ENCODE measurements at places on chromosomes 5 and 9.

- DNase-seq = no peak
Measured at GRCh38 chr5:142176255-142176654, 67.7 kb downstream of the NDFIP1 start.

- DNase-seq = no peak
Measured at GRCh38 chr5:71699233-71699632, 19.8 kb upstream of the CARTPT start.

DNA sequence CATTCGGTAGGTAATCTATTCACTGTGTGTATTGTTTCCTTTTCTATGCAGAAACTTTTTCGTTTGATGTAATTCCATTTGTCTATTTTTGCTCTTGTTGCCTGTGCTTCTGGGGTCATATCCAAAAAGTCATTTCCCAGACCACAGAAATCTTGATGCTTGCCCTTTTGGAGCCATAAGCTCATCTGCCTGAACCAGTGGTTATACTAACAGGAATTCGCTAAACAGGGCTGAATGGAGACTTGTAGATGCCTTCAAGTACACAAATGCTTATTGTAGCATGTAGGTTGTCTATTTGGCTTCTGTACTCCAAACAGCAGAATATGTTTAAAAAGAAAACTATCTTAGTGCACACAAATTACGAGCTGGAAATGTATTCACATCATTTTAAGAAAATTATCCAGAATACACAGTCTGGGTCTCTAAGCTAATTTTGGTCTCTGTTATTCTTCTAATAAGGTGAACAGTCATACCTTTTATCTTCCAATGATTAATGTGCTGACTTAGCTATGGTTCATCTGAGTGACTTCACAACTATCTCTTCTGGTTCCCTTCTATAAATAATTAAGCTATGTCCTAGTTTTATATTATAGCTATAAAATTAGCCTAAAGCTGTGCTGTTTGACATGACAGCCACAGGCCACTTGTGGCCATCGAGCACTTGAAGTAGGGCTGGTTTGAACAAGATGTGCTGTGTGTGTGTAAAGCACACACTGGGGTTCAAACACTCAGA is 87.6 kb downstream of the DAPK1 start:
- DNase-seq = no peak

DNA sequence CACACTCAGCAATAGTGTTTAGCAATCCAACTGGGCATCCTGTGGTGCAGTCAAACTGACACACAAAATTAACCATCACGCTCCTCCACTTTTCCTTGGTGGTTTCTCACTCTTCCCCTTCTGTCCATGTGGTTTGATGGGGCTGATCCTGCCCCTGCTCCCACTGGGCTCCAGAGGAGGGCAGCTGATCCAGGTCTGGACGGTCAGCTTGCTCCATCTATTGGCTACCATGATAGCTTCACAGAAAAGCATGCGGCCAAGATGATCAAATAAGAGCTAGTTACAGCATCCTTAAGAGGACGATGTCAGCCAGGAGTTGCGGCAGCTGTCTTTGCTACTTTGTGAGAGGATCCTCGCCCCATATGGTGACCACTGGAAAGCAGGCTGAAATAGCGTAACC is 29.6 kb upstream of the RANBP17 start:
- no peak for DNase-seq

GRCh38 chr9:118529210-118529609 is 825.0 kb downstream of the TLR4 start:
- no peak for DNase-seq

DNA sequence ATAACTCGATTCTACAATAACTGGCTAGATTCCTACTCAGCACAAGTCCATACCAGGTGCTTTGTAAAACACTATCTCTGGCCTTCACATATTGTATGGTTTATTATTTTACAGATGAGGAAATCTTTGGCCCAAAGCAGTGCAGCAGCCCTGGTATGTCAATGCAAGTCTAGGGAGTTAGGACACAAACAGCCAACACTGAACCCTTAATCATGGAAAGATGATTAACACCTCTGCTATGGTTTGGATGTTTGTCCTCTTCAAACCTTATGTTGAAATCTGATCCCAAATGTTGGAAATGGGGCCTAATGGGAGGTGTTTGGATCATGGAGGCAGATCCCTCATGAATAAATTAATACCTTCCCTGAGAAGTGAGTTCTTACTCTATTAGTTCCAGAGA is 76.6 kb downstream of the MAPKAP1 start:
- no peak for DNase-seq

DNA sequence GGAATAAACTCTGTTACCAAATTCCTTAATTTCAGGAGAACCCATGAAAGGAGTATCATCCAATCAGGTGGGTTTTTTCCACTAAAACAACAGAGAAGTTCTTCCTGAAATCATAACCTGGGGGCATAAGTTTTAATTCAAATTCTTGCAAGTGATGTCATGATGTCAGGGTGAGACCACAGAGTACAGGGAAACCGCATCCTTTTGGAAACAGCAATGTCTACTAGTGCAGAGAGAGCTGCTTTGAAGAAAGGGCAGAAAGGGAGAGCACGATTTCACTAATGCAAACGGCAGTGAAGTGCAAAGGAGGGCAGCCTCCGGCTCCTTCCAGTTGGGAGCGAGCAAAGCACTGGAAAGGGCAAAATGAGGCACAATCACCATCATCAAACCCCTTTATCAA is 20.6 kb upstream of the CMBL start:
- DNase-seq = no peak

GRCh38 chr9:102445181-102445747 is 549.9 kb upstream of the CYLC2 start:
- no peak for DNase-seq

DNA sequence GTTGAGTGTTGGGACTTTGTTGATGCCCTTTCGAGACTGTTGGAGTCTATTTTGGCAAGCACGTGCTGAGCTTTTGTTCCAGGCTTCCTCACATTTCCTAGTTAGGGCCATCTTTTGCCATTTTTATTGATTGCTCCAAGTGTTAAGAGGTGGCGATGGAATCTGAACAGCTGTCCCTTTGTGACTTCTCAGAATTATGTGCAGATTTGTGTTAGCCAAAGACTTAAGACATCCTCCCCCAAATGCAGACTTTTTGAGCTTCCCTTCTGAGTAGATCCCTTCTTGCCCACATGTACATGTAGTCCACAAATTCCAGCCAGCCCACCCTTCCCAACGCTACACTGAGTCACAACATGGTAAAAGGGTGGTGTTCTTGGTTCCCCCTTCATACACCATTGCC is 59.2 kb downstream of the SPIN1 start:
- no peak for DNase-seq

DNA sequence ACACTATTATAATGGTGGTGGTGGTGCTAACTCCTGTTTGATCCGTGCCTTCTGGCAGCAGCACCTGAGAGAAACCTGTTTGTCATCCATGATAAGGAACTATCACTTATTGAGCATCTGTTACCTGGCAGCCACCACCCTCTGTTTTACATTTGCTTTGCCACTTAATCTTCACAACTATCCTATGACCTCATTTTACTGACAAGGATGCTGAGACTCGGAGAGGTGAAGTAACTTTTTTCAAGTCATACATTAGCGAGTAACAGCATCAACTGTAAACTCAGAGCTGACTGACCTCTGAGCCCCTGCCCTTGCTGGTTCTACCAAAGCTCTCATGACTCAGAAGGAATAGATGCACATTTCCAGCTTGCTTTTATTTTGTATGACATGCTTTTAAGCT is 81.1 kb downstream of the EGFLAM start:
- no peak for DNase-seq

DNA sequence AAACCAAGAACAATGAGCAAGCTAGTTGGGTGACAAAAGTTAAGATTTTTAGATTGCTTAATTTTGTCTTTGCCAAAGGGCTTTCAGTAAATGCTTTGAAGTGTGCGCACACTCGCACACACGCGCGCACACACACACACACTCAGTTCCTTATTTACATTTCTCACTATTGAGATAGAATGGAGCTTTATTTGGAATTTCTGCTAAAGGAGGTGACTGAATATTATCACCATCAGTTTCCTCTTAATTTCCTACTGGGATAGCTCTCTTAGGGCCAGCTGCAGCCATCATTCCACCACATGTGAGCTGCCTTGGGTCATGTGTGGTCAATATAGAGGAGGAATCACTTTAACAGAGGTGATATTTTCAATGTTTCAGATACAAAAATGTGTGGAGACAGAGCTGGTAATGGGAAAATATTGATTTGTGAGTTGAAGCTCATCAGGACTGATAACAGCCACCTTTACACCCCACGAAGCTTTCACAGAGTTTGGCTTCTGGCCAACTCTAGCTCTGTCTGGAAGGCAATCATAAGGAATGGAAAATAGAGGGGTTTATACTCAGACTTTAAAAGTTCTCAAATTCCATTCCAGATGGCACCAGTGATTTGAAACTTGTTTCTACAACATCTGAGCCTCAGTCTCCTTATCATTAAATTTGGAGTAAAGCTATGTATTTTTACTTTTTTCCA is 99.9 kb downstream of the MACIR start:
- no peak for DNase-seq

DNA sequence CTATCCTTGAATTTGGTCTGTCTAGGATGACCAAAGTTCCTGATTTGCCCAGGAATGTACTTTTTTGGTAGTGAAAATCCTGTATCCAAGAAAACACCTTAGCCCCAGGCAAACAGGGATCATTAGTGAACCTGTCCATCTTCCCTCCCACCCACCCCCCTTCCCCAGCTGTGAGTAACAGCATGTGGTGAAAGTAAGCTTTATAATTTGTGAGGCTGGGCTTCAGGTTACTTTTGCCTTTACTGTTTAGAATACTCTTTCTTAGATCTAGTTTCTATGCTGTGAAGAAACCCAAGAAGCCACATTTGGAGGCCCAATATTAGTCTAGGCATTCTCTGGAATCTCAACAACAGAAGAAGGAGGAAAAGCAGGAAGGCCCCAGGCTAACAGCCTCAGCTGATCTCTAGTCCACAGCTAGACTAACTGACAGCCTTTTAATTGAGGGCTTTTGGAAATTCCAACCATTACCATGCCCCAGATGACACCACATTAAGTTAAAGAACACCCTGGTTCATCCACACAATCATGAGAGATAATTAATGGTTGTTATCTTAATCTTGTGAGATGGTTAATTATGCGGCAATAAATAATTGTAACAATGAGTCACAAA is 703.0 kb upstream of the NUDT12 start:
- no peak for DNase-seq

DNA sequence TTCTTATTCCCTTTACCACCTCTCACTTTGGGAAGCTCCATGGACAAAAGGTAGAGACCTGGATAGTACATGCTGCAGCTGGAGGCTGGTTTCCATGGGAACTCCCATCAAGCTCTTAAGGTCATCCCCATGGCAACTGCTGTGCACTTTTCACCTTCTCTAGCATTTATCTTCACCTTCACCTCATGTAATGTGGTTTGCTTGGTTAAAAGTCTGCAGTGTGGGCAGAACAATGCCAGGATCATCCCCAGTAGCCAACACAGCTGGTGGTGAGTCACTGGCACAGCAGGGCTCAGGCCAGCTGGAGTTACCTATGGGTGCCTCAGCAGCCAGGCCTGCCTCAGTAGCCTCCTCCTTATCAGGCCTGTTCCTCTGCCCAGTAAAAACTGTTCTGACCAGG is 210.5 kb downstream of the GRIA1 start:
- no peak for DNase-seq

GRCh38 chr9:4365055-4365454 is 65.2 kb upstream of the GLIS3 start:
- DNase-seq = no peak

- DNase-seq = no peak
Measured at GRCh38 chr9:115400796-115401195, 282.8 kb upstream of the TNC start.

DNA sequence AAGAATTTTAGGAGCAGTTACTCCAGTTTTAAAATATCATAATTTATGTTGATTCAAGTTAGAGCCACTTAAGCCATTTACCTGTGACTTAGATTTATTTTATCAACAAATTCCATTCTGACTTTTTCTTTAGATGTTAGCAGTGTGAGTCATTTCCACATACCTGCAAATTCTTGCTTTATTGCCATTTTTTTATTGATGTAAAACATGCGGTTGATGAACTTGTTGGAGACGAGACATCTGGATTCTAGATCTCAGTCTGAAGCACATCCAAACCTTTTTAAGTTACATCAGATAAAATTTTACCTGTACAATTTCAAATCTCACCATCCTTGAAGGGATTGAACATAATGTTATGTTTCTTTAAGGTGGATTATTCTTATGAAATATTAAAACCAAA is 240.9 kb downstream of the IRX1 start:
- DNase-seq = no peak

- DNase-seq = no peak
Measured at GRCh38 chr9:115672477-115673316, 480.9 kb upstream of the PAPPA start.

GRCh38 chr9:109766351-109766750 is 13.6 kb upstream of the PALM2AKAP2 start:
- no peak for DNase-seq

DNA sequence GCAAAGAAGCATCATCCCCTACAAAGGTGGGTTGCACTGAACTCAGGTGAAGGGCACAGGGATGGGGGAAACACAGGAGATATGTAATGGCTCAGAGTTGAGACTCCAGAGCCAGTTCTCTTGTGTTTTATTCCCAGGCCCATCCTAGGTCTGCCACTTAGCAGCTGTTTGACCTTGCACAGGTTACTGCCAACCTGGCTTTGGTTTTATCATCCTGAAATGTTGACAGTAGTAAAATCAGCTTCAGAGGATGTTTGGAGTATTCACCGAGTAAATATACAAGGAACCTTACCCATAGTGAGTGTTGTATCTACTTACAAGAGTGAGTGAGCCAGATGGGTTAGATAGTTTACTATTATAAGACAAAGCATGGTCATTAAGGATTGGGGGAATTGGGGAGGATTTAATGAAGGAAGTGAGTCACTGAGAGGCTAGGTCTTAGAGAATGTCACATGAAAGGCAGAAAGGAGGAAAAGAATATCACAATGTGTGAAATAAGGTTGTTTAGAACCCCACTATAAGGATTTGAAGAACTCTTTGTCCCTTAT is 141.3 kb downstream of the MAN2A1 start:
- DNase-seq = no peak

DNA sequence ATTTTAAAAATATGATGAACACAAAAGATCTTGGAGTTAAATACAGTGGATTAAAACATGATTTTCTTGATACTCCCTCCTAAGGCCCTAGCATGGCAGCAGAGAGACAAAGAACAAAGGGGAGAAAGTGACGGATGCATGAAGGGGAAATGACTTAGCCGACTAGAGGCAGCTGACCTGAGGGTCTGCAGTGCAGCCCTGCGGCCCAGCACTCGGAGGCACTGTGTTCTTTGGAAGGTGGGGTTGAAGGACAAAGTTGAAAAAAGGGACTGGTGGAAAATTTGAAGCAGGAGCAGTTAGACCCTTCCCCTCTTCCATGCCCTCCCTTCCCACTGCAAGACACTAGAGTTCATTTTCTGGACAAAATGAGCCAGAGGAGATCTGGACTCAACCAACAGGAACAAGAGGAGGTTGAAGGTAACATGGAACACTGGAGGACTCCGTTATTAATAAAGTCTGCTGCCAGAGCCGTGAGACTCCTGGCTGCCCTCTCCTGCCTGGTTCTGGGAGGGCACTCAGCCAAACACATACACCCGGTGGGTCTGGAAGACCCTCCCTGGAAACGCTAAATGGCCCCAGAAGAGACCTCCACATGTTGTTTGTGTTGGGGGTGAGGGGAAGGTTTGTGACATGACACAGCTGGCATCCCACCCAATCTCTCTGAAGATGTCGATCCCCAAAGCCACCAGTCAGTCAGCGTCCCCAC is 98.1 kb downstream of the JMY start:
- no peak for DNase-seq

Data from endothelial cell (in vitro differentiated cells).